Panc1 (cell line): ENCODE measurements at places on chromosomes 6 and 20.

DNA sequence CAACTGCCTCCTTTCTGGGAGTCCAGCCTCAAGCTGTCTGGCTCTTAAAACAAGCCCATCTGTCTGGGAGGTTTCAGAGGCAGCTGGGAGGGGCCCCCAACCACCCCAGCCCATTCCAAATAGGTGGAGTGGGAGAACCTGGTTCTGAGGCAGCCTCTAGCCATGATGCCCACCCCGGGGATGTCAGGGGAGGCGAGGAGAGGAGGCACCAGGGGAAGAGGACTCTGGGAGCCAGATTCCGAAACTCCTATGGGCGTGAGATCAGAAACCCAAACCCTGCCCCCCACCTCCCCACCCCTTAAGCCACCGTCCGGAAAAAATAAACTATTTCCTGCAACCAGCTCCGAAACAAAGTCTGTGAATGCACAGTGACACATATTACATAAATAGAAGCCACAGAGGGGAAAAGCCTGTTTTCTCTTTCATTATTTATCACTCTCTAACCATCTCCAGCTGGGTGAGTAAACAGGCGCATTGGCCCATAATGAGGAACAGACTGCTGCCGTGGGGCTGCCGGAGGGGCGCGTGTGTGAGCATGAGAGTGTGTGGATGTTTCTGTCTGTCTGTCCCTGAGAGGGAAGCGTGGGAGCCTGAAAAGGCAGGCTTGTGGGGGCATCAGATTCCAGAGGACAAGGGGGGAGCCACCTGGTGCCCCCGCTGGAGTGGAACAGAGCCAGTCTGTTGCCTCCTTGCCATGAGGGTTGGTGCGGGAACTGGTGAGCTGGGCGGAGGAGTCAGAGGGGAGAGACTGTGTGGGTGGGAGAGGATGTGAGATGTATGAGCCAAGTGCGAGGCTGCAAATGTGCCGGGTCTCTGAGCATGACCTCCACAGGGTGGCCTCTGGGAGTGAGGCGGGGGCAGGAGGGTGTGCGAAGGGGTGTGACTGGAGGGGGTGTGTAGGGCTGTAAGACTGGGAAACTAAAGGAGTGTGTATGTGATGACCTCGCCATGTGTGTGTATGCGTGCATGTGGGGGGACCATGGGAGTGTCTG, 14.3 kb upstream of the FOXP4 start:
- no peak for DNase-seq

GRCh38 chr20:61683721-61684120, 382.0 kb downstream of the TAF4 start:
- no peak for DNase-seq

GRCh38 chr20:35238170-35238569, 11.7 kb downstream of the MMP24 start:
- no peak for DNase-seq

- no peak for DNase-seq
Measured at GRCh38 chr20:24095756-24096155, 107.2 kb upstream of the GGTLC1 start.

DNA sequence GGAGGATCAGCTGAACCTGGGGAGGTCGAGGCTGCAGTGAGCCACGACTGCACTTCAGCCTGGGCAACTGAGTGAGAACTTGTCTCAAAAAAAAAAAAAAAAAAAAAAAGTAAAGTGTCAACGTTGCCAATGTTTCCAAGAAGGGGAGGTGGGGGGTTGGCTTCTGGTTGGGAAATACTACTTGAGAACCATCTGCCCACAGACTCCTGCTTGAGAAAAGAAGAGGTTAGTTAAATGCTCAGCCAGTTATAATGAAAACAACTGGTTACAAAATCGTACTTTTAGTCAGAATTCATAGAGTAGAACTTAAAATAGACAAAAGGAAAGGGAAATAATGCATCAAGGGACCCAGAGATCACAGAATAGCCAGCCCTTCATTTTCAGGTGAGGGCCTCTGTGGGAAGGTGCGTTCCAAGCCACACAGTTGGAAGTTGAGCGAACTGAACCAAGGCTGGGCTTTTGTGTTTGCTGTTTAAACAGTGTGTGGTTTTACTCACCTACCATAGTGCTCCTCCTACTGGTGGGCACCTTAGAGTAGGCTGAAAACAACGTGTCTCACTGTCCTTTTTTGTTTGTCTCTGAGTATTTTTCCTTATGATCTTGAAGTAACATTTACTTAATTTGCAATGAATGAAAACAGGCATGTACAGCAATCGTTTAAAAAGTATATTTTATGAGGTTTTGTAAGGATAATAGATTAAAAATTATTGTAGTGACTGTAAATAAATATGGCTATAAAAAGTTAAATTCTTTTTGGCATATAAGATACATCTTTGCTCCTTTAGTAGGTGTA, 200.7 kb downstream of the BCAS1 start:
- DNase-seq: peak; percentile 84

GRCh38 chr20:63182425-63182824, 33.5 kb downstream of the YTHDF1 start:
- no peak for DNase-seq

- DNase-seq: no peak
Measured at GRCh38 chr6:80181352-80182081, 75.0 kb downstream of the BCKDHB start.

GRCh38 chr6:101845621-101846020, 452.1 kb downstream of the GRIK2 start:
- no peak for DNase-seq
